GM23248 (cell line): ENCODE measurements at places on chromosomes 3 and 15. TPM values are rescaled to one million over a fixed set of nuclear protein-coding genes. Genes with fewer than 3 reads are reported as not detected.

GRCh38 chr15:99248000-99248715 is 1.2 kb downstream of the TTC23 start:
- peak; percentile 14 for DNase-seq

DNA sequence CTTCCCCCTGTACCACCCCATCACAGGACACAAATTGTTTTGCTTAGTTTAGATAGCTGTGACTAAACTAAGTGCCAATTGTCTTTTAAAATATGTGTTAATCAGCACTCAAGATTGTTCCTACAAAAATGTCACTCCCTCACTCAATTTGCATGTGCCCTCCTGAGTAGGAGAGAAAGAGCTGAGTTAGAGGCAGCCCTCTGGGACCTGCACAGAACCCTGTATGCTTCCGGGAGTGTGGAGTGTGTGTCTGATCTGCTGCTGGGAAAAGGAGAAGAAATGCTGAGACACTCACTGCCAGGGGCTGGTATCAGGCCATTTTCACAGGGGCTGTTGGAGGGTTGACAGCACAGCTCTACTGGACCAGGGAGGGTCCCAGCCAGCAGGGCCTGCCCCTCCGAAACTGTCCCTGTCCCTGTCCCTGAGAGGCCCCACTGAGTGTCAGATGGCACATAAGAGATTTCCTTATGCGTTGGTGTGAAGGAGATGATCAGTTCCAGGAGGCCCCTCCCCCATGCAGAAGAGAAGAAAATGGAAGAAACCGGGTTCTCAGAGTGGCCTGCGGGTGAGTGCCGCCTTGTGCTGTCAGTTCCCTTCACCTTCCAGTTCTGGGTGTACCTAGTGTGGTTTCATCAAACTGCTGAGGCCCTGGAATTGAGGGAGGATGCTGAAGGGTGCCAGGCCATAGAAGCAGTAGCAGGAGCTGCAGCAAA is 3.9 kb upstream of the B3GNT5 start:
- DNase-seq: no peak

- DNase-seq: no peak
Observed at GRCh38 chr15:44325568-44325967, 37.0 kb downstream of the GOLM2 start.

The COL6A6 gene
- not detected in 2 replicates for total RNA-seq

The COL7A1 gene
- 27.9 and 33.6 TPM in 2 replicates for total RNA-seq

The SLC38A3 gene
- under 0.01 TPM in 1 of 2 replicates, not detected in the other for total RNA-seq

The TMCO5A gene
- total RNA-seq: not detected in 2 replicates

The ZNF860 gene
- total RNA-seq: 0.43 TPM in 1 of 2 replicates, not detected in the other
